ENCODE measurements at places on chromosomes 12 and 14. TPM values are rescaled to one million over a fixed set of nuclear protein-coding genes. Genes with fewer than 3 reads are reported as not detected.

Gene TNFRSF1A
- 343 TPM for total RNA-seq

GRCh38 chr12:42810006-42810405 lies 220.5 kb upstream of the PRICKLE1 start:
- peak; percentile 4 for DNase-seq

DNA sequence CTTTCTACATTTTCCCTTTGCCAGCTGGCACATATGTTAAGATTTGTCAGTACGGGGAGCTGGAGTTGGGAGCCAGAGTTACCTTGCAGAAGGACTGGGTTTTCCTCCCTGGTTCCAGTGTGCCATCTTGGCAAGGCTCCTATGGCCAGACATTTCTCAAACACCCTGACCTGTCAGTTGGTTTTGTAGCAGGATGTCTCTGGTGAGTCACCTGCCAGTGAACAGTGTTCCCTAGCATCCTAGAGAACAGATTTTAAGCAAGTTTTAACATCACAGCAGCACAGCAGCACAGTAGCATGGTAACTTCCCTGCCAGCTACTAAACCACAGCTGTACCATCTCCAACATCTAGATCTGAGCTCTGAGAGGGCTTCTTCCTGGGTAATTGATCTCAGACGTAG lies 26.2 kb upstream of the KTN1 start:
- DNase-seq, result no peak

- DNase-seq, result peak; percentile 72
These were observed 24.1 kb downstream of the PTGER2 start for GRCh38 chr14:52338051-52338681.

Gene ABCD4
- 24.1 TPM for total RNA-seq
